ENCODE measurements at places on chromosomes 6 and 20.

- no peak for DNase-seq
Measured at GRCh38 chr20:3932681-3933080, 43.5 kb downstream of the PANK2 start.

GRCh38 chr6:77587963-77588362 lies 64.9 kb upstream of the MEI4 start:
- DNase-seq: no peak

GRCh38 chr20:58231683-58232082 lies 3.2 kb upstream of the ANKRD60 start:
- DNase-seq: peak; percentile 94

GRCh38 chr20:33169176-33169794 lies 1.3 kb downstream of the BPIFA2 start:
- DNase-seq: no peak

- no peak for DNase-seq
Measured at GRCh38 chr6:65416621-65417020, 290.4 kb downstream of the EYS start.

DNA sequence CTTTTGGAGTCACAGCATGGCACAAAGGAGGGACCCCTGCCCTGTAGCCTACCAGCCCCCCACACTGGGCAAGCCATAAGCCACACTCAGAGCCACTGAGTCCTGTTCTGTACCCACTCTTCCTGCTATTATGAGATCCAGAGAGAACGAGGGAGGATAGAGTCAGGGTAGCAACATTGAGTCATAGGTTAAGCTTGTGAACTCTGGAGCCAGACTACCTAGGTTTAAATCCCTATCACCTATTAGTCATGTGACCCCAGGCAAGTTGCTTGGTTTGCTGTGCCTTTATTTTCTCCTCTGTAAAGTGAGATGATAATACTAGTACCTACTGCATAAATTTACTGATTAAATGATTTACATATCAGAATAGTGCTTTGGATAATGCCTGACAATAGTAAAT lies 540 bp downstream of the CNBD2 start:
- no peak for DNase-seq

- peak; percentile 89 for DNase-seq
Measured at GRCh38 chr6:99746261-99746895, 139.7 kb downstream of the PRDM13 start.

GRCh38 chr6:1250489-1251197 lies 61.3 kb upstream of the FOXQ1 start:
- no peak for DNase-seq

DNA sequence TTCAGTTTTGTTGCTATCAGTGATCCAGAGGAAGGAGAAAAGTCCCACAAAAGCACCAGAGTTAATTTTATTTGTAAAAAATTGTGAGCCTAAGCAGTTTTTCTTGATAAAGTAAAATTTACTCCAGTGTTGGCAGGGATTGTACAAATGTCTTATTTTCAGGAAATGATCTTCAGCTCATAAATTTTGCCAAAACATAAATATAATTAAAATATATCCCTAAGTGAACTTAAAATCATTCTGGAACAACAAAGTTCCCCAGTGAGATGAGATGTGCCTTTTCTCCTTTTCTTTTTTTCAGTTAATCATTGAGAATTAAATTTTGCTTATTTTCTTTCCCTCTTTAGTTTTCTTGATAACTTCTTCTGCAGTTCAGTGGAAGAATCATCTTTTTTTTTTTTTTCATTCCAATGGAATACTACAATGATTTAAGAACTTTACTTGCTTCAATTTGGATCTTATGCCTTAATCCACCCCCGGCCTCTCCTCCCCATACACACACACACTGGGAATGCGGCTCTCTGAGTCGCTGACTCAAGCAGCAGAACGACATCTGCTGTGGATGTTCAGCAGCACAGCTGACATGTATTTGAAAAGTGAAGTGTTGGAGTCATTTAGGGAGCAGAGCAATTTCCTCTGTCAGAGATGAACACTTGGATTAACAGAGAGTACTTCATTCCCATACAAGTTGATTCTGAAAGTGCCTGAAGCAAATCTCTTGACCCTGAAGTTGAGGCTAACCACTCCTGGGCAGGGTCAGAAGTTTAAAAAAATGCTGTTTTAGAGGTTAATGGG lies 27.7 kb upstream of the LAMA4 start:
- peak; percentile 81 for DNase-seq

GRCh38 chr6:31568537-31568961 lies 3.5 kb upstream of the LTA start:
- no peak for DNase-seq

DNA sequence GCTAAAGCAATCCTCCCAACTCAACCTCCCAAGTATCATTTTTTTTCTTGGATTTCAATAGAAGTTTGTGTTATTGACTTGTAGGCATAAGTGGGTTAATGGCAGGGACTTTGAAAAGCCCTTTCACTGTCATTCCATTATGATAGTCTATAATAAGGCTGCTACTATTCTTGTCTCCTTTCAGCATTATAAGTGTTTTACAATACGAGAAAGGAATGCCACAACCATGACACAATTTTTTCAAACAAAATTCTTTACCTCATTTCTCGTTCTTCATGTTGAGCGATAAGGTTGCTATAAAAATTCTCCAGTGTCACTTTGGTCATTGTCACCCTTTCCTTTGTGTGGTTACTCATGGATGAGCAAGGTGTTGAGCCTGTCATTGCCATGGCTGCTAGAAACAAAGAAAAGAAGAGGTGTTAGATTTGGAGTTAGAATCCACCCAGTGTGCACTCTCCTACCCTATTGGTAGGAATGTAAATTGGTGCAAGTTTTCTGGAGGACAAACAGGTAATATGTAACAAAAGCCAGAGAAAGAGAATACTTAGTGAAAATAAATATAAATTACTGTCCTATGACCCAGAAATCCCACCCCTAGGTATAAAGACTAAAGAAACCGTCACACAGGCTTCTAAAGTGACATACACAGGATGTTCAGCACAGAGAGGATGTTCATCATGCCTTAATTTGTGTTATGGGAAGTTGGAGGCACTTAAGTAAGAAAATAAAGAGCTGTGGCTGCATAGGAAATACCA lies 7.3 kb downstream of the STK38 start:
- no peak for DNase-seq

DNA sequence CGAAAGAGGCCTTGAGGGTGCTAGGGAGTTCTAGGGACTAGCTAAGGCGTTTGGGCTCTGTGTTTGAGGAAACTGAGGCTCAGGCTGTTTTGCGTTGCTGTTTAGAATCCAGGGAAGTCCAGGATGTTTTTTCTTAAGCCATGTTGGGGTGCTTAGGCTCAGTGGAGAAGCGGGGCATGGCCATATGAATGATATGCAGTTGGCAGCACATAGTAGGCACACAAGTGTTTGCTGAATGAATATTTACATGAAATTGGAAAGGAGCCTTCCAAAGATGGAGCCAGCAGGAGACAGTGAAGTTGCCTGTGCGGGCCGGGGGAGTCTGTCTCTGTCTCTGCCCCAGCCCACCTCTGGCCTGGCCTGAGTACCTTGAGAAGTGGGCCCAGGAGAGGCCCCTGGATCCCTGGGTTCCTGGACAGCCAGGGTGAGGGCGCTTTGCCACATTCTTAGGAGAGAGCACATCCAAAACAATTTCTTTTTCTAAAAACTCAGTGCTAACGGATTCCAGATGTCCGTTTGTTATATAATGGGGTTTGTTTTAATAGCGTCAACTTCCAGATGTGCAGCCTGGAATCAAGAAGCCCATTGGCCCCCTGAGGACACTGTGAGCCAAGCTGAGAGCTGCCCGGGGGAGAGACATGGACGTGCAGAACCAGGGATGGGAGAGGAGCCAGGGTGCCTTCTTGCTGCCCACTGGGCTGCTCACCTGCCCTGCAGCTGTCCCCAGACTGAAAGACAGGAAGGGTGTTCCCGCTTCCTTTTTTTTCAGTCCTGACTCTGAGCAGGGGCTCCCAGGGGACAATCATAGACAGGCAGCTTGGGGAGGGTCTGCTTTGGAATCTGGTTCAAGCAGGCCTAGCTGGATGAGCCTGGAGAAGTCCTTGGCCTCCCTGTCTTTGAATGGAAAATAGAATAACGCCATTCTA lies 20.1 kb upstream of the EMILIN3 start:
- DNase-seq: peak; percentile 84

- DNase-seq: no peak
Measured at GRCh38 chr6:142887517-142887916, 57.5 kb downstream of the HIVEP2 start.

DNA sequence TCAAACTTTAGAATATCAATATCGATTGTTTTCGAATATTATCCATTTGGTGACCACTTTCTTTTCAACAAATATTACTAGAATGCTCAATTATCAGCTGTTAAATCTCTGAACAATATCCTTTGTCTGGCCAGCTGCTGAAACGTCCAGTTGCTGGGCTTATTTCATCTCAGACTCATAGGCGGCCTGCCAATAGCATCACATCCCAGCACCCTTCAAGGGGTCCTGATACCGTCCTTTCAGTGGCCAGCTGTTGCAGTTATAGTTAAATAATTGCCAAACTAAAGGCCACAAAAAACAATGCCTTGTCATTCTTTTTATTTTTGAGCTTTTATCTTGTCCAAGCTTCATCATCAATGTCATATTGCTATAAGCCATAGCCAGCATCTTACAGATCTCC lies 1006.8 kb upstream of the MANEA start:
- peak; percentile 47 for DNase-seq

GRCh38 chr6:24229696-24230405 lies 103.8 kb downstream of the NRSN1 start:
- no peak for DNase-seq

DNA sequence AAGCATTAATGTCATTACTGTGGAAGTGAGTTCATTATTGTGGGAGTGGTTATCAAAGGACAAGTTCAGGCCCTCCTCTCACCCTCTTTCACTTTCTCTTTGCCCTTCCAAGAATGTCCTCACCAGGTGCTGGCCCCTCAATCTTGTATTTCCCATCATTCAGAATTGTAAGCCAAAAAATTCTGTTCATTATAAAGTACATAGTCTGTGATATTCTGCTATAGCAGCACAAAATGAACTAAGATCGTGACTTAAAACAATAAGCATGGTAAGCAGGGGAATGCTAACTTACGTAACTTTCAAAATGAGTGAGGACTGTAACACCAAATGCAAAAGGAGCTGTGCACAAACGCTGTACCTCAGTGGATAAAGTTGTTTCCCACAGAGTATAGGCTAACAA lies 515.7 kb upstream of the BTBD3 start:
- DNase-seq: no peak

GRCh38 chr6:125094563-125094962 lies 59.0 kb upstream of the TPD52L1 start:
- no peak for DNase-seq
